ENCODE measurements at places on chromosomes 2 and 18. TPM values are rescaled to one million over a fixed set of nuclear protein-coding genes. Genes with fewer than 3 reads are reported as not detected.

Gene SAP130
- 7.8 TPM for total RNA-seq

Gene POTEI
- total RNA-seq, result not detected

Gene CROCC2
- total RNA-seq, result 0.35 TPM

Gene POTEE
- total RNA-seq, result not detected

Gene USP37
- 8.5 TPM for total RNA-seq

Gene PLCL1
- total RNA-seq, result 0.58 TPM

Gene LDLRAD4
- total RNA-seq, result not detected

Gene LYG1
- 1.1 TPM for total RNA-seq

Gene ACKR3
- total RNA-seq, result not detected

Gene MYO5B
- not detected for total RNA-seq

Gene CCT4
- 209 TPM for total RNA-seq

Gene CASP10
- total RNA-seq, result 2.9 TPM

Gene RAX
- total RNA-seq, result not detected

Gene SLC8A1
- total RNA-seq, result 17.9 TPM

Gene C1QL2
- not detected for total RNA-seq

Gene CHRND
- not detected for total RNA-seq

Gene VIT
- 1.4 TPM for total RNA-seq

Gene AFG3L2
- total RNA-seq, result 39.8 TPM

Gene MROH2A
- total RNA-seq, result not detected

Gene NGEF
- 3.2 TPM for total RNA-seq

Data from myometrial cell (primary cell).